Lung (tissue), 17 donors: ENCODE measurements at places on chromosomes 11 and 22. TPM values are rescaled to one million over a fixed set of nuclear protein-coding genes. Genes with fewer than 3 reads are reported as not detected.

The C11orf91 gene
- total RNA-seq, result 3.6 TPM

The GSTT2B gene
- total RNA-seq, result 22.3 TPM

The TST gene
- 30.2 TPM for total RNA-seq

The FBLN1 gene
- total RNA-seq, result 357 TPM

The OR52K2 gene
- 0.67 TPM for total RNA-seq

The TMEM25 gene
- 20.1 TPM for total RNA-seq

The GLB1L3 gene
- not detected for total RNA-seq

The CLDN5 gene
- 157 TPM for total RNA-seq

The APOA5 gene
- total RNA-seq, result 0.77 TPM

The CBLIF gene
- total RNA-seq, result not detected

The TKFC gene
- total RNA-seq, result 69.2 TPM

The EHD1 gene
- total RNA-seq, result 139 TPM

GRCh38 chr11:34149786-34150185 is 44.4 kb downstream of the NAT10 start:
- H3K4me3 ChIP-seq, result no peak overlapping the region
- H3K36me3 ChIP-seq, result peaks cover 20% of the 10 kb centered on the region
- DNase-seq, result no peak
- H3K27me3 ChIP-seq, result no peaks in the 10 kb centered on the region
- H3K4me1 ChIP-seq, result no peaks in the 10 kb centered on the region
- no peak overlapping the region for H3K27ac ChIP-seq

GRCh38 chr11:79253280-79253679 is 187.6 kb downstream of the TENM4 start:
- no peaks in the 10 kb centered on the region for H3K27me3 ChIP-seq
- no peak overlapping the region for H3K27ac ChIP-seq
- H3K4me3 ChIP-seq, result no peak overlapping the region
- H3K4me1 ChIP-seq, result peaks cover 5% of the 10 kb centered on the region
- H3K36me3 ChIP-seq, result no peaks in the 10 kb centered on the region
- peak; percentile 59 for DNase-seq

DNA sequence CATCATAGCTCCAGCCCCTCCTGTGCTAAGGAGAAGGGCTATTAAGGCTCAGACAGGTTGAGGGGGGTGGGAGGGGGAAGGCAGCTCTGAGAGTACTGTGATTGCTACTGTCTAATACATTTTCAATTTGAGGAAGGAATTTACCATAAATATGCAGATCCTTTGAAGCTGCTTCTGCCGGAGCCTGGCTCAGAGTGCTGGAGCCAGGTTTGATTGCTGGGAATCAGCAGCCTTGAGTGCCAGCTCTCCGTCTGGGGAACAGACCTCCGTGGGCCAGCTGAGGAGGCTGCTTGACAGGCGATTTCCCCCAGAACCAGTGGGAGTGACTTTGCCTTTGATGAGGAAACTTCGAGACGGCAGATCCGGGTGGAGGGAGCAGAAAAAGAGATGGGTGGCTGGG is 141.7 kb upstream of the TBCEL start:
- H3K27ac ChIP-seq, result no peak overlapping the region
- no peak overlapping the region for H3K4me3 ChIP-seq
- H3K4me1 ChIP-seq, result no peaks in the 10 kb centered on the region
- H3K36me3 ChIP-seq, result peaks cover 7% of the 10 kb centered on the region

- H3K4me1 ChIP-seq, result no peaks in the 10 kb centered on the region
- peaks cover 13% of the 10 kb centered on the region for H3K27me3 ChIP-seq
- H3K4me3 ChIP-seq, result no peak overlapping the region
These were observed 53.2 kb downstream of the GRIK4 start for GRCh38 chr11:120564573-120565311.

GRCh38 chr11:66291303-66291705 is 390 bp upstream of the TMEM151A start:
- peaks cover 2% of the 10 kb centered on the region for H3K36me3 ChIP-seq
- peaks cover 25% of the 10 kb centered on the region for H3K27me3 ChIP-seq
- no peak for DNase-seq

GRCh38 chr11:33531743-33532181 is 168.9 kb downstream of the C11orf91 start:
- H3K27ac ChIP-seq, result no peak overlapping the region
- H3K4me1 ChIP-seq, result no peaks in the 10 kb centered on the region
- DNase-seq, result peak; percentile 13
- no peak overlapping the region for H3K4me3 ChIP-seq
- H3K36me3 ChIP-seq, result no peaks in the 10 kb centered on the region

DNA sequence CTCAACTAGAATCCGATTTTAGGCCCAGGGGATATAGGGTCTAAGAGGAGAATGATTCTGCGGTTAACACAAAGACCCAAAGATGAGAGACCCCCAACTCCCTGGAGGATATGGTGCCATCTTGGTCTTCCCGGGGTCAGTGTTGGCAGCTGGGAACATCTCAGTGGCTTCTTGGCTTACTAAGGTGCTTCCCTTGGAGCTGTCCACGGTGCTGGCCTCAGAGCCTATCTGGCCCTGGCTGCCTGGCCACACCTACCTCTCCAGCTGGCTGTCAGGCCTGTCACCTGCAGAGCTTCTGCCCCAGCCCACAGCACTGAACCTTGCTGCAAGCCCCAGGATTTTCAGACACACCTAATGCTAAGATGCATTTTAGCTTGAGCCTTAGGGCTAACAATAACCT is 70.7 kb upstream of the THY1 start:
- H3K36me3 ChIP-seq, result no peaks in the 10 kb centered on the region
- no peak overlapping the region for H3K27ac ChIP-seq
- DNase-seq, result peak; percentile 19
- H3K27me3 ChIP-seq, result no peaks in the 10 kb centered on the region
- no peaks in the 10 kb centered on the region for H3K4me1 ChIP-seq

GRCh38 chr11:30935861-30936260 is 349.7 kb upstream of the MPPED2 start:
- DNase-seq, result no peak
- no peaks in the 10 kb centered on the region for H3K36me3 ChIP-seq
- H3K27me3 ChIP-seq, result no peaks in the 10 kb centered on the region
- no peak overlapping the region for H3K4me3 ChIP-seq
- no peaks in the 10 kb centered on the region for H3K4me1 ChIP-seq
- H3K27ac ChIP-seq, result no peak overlapping the region

GRCh38 chr22:19882446-19883381 is 28.0 kb upstream of the GNB1L start:
- H3K27ac ChIP-seq, result no peak overlapping the region
- H3K4me3 ChIP-seq, result no peak overlapping the region
- no peak for DNase-seq
- no peaks in the 10 kb centered on the region for H3K36me3 ChIP-seq
- H3K27me3 ChIP-seq, result no peaks in the 10 kb centered on the region

GRCh38 chr11:83007477-83007876 is 64.2 kb downstream of the RAB30 start:
- peaks cover 9% of the 10 kb centered on the region for H3K4me1 ChIP-seq
- H3K36me3 ChIP-seq, result no peaks in the 10 kb centered on the region
- no peak for DNase-seq
- peak overlapping the region; percentile 64 for H3K27ac ChIP-seq
- no peak overlapping the region for H3K4me3 ChIP-seq

DNA sequence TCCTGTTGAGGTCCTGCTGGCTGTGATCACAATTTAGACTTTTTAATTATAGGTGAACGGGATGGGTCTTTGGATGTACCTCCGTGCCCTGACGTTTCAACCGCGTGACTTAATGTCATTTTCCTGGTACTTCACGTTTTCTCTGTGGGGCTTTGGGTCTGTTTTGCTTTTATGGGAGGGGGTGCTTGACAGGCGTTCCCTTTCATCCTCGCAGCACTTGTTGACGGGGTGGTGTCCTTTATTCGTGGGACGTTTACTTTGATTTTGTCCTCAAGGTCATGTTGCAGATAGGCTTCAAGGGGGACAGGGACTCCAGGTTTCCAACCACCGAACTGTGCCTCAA is 994 bp downstream of the PPP6R3 start:
- no peaks in the 10 kb centered on the region for H3K36me3 ChIP-seq
- H3K4me1 ChIP-seq, result peaks cover 31% of the 10 kb centered on the region
- peak overlapping the region; percentile 99 for H3K27ac ChIP-seq
- no peak for DNase-seq
- H3K4me3 ChIP-seq, result peak overlapping the region; percentile 84
- no peaks in the 10 kb centered on the region for H3K27me3 ChIP-seq

- no peak overlapping the region for H3K27ac ChIP-seq
- no peaks in the 10 kb centered on the region for H3K4me1 ChIP-seq
- H3K36me3 ChIP-seq, result no peaks in the 10 kb centered on the region
- no peak for DNase-seq
- H3K27me3 ChIP-seq, result no peaks in the 10 kb centered on the region
These were observed 1122.3 kb downstream of the LRRC4C start for GRCh38 chr11:40337118-40337517.

DNA sequence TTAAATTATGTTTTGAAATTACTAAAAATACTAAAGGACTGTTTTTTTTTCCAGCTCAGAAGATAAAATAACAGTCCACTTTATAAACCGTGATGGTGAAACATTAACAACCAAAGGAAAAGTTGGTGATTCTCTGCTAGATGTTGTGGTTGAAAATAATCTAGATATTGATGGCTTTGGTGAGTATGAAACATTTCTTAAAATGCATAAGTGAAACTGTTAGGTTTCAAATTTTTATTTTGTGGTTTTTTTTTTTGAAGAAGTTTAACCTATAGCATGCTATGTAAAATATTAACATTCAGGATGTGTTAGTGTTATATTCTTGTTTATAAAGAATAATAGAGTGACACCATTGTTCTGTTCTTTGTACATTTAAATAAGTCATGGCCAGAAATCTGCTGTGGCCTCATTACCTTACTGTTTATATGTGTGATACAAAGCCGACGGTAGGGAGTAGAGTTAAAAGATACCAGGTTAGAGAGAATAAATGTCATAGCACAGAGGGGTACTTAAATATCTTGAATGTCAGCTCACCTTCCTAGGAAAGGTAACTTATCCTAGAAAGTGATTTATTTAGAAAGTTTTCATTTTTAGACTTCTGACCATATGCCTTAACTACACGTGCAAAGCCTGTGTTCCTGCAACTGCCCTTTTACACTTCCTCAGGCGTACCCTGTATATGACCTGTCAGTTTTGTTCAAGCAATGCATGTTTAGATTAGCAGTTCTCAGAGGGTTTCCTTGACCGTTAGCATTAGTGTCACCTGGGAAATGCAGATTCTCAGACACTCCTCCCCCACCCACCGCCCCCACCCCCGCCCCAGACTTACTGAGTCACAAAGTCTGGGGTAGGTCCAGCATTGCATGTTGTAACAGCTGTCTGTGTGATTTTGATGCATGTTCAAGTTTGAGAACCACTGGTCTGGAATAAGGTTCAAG is 6.3 kb downstream of the FDX1 start:
- peaks cover 6% of the 10 kb centered on the region for H3K36me3 ChIP-seq
- no peak overlapping the region for H3K27ac ChIP-seq
- no peaks in the 10 kb centered on the region for H3K27me3 ChIP-seq

DNA sequence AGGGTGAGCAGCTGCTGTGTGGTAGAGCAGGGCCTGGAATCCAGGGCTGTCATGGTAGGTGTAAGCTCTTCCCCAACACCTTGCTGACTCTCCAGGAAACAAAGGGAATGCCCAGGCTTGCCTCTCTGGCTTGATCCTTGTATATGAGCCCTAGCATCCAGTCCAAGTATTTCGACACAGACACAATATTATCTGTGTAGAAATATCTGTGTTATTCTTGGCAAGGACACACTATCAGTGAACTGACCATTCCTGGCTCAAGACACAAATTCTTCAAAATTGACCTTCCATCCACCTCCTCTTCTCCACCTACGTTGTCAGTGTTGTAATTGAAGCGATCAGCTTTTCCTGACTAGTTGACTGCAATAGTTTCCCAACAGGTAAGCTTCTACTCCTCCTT is 312.0 kb upstream of the NARS2 start:
- no peak overlapping the region for H3K27ac ChIP-seq
- H3K27me3 ChIP-seq, result no peaks in the 10 kb centered on the region
- DNase-seq, result peak; percentile 70
- H3K4me1 ChIP-seq, result peaks cover 8% of the 10 kb centered on the region
- no peaks in the 10 kb centered on the region for H3K36me3 ChIP-seq

DNA sequence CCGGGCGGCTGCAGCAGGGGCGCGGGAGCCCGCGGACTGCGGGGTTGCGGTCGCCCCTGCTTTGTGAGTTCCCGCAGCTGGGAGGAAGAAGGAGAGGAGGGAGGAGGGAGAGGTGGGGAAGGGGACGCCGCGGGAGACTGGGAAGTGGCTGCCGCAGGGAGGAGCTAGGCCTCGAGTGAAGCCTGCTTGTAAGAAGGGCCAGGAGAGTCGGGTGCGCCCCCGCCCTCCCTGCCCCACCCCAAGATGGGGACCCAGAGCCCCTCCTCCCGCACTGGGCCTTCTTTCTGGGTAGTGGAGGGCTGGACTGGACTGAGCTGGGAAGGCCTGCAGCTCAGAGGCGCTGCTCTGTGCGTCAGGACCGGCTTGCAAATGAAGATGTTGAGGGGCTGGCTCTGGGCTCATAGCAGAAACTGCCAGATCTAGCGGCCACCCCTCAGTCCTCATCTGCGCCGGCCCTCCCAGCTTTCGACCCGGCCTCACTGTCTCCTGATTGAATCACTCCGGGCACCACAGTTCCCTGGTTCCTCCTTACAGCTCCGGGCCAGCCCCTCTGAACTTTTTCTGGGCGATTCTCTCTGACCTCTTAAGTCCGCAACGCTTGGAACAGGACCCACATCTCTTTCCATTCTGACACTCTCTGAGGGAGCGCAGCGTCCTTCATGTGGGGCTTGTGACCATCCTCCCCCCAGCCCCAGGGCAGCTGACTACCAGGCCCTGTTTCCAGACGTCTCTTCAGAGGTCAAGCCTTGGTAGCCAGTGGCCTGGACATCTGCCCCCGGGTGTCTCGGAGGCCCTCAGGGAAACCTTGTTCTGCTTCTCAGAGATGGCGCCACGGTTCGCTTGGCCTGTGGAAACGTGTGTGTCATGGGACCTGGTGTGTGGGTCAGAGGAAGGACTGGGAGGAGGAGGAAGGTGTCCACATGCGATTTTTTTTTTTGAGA is 21.9 kb downstream of the SERPINH1 start:
- H3K27me3 ChIP-seq, result no peaks in the 10 kb centered on the region
- H3K27ac ChIP-seq, result peak overlapping the region; percentile 95

DNA sequence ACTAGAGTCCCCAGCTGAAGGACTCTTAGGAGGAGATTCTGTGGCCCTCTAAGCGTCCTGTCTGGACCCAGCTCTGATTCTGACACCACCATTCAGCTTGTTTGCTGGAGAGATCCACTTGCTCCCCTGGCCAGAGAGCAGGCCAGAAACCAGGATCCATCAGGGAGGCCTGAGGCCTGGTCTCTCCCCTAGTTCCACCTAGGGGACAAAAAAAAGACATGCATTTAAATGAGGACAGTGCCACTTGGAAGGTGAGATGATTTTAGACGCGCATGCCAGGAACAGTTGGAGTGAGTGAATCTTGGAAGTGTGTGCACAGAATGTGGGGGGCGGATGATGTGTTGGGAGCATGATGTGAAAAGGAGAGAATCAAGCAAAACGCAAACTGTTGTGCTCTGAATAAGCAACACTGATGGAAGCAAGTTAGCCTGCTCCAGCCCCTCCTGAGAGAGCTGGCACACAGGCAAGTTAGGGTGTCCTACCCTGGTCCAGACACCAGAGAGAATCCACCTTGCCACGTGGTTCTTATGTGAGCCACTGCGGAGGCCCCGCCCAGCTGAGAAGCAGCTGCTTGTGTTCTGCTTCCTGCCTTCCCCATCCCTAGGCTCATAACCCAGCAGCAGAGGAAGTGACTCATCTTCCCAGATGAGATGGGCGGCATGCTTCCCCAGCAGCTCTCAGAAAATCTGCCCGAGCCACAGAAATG is 8.0 kb upstream of the SLCO2B1 start:
- peaks cover 7% of the 10 kb centered on the region for H3K27me3 ChIP-seq
- no peak overlapping the region for H3K27ac ChIP-seq
- no peaks in the 10 kb centered on the region for H3K36me3 ChIP-seq
- DNase-seq, result peak; percentile 59

- H3K36me3 ChIP-seq, result no peaks in the 10 kb centered on the region
- no peak overlapping the region for H3K4me3 ChIP-seq
- H3K4me1 ChIP-seq, result no peaks in the 10 kb centered on the region
These were observed 381.7 kb downstream of the AASDHPPT start for GRCh38 chr11:106459135-106459534.
